ENCODE measurements at places on chromosomes 11 and 22.

- DNase-seq: no peak
Observed at GRCh38 chr11:64086258-64087123, 50.8 kb downstream of the FLRT1 start.

- DNase-seq: no peak
Observed at GRCh38 chr11:65026810-65027209, 429 bp upstream of the SNX15 start.

GRCh38 chr11:129117595-129118350 is 74.4 kb downstream of the ARHGAP32 start:
- peak; percentile 63 for DNase-seq

DNA sequence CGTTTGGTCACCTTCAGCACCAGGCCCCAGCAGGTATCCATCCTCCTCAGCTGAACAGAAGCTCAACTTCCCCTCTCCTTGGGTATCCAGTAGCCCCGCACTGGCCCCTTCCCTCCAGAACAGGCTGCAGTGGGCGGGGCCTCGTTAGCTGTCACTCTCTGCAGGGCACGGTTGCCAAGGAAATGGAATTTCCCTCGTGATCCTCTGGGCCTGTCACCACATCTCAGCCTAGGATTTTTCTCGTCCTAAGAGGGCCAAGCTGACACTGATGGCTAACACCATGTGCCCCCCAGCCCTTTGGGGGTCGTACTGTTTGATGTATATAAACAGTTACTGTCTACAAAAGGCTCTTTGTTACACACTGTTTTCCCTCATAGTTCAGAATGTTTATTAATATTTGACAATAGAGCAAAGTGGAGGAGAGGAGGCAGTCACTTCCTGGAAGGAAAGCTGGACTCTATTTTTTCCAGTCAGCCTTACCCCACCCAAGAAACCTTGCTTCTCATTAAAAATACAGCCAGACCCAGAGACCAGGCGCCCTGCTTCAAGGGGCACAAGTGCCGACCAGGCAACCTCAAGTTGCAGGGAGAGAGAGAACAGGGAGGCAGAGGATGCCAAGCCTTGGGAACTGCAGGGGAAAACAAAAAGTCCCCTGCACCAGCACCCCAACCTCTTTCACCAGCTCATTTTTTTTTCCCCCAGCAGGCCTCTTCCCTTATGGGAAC is 44.5 kb downstream of the FEZ1 start:
- peak; percentile 45 for DNase-seq

DNA sequence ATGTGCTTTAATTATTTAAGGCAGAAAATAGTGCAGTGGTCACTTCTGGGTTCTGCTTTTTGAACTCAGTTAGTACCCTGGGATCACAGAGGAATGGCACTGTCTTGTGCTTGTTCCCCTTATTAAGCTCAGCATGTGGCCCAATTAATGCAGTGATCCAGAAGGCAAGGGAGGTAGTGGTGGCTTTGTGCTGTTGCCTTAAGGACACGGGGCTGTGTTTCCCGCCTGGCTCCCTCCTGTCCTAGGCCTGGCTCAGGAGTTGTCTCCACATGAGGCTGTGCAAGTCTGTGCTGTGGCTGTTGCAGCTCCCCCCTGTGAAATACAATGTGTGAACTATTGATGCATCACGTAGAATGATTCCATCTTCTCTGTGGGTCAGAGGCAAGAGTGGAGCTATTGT is 49.2 kb upstream of the CABP7 start:
- DNase-seq: peak; percentile 55

DNA sequence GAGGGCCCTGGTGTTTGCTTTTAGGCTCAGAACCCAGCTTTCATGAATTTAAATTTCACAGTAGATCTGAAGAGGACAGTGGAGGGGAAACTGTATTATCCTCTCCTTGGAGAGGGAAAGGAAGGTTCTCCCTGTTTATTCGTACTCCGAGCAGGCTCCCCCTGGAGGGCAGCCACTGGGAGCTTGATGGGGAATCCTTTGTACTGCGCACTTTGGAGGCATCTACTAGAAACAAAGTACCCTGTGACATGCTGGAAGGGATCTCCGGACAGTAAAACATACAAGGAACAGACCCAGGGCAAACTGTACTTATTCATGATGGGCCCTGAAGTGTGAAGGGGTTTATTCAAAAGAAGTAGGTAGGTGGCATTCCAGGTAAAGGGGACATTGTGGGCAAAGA is 27.2 kb downstream of the NAV2 start:
- DNase-seq: peak; percentile 10
